ENCODE measurements at places on chromosomes 4 and X. TPM values are rescaled to one million over a fixed set of nuclear protein-coding genes. Genes with fewer than 3 reads are reported as not detected.

- DNase-seq: no peak
These were observed 384.6 kb downstream of the PPP3CA start for GRCh38 chr4:100962698-100963097.

DNA sequence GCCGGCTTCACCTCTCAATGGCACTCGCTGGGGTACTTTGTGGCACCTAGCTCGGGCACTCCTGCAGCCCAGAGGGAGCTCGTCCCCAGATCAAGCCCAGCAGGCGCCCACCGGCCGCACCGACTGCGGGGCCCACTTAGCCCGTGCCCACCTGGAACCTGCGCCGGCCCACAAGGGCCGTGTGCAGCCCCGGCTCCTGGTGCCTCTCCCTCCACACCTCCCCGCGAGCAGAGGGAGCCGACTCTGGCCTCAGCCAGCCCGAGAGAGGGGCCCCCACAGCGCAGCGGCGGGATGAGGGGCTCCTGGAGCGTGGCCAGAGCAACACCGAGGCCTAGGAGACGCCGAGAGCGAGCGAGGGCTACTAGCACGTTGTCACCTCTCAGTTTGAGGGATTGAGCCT is 82.1 kb upstream of the SHISA3 start:
- no peak for DNase-seq

DNA sequence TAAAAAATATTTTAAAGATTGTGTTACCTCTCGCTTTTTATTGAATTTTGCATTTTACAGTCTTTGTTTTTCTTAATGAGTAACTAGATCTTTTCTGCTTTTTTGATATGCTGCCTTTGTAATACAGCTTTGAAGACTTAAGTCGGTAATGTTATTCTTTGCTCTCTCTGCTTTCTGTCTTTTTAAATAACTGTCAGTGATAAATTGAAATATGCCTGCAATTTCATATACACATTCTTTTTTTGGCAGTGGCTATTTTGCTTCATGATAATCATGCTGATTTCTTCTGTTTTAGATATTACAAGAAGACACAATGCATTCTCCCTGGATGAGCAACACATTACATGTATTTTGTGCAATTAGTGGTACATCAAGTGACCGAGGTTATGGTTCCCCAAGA is 42.0 kb upstream of the IL13RA1 start:
- DNase-seq: no peak

- no peak for DNase-seq
These were observed 6.7 kb upstream of the IRAK1 start for GRCh38 chrX:154026136-154027021.

DNA sequence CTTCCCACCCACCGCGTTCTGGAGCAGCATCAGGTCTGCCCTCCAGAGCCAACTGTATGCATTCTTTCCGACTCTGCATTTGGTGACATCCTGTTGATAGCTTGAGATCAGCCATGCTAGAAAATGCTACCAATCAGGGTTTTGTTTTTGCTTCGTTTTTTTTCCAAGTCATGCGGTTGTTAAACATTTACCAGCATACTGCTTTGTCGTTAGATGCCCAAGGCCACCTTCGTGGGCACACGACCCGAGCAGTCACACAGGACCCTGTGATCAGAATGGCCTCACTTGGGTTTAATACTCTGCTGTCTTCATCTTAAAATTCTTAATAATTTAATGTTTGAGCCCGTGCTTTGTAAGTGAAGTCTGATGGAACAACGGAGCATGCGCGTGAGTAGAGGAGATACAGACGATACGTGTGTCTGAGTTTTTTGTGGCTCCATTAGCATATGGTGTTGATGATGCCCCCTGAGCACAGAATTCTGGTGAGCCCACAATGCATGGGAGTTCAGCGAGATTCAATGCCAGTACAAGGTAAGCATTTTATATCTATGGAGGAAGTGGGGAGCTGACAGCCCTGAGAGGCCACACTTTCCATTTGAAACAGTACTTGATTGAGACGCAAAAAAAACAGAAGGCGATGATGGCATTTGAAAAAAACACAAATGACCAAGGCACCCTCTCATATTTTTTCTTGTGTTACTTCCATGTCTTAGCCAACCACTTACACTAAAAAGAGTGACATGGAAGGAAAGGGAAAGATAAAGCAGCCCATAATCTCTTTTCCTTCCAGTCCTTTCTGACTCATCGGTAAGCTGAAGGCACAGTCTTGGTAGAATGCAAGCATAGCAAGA is 323.6 kb downstream of the BCOR start:
- DNase-seq: peak; percentile 64

The CISD2 gene
- total RNA-seq: 36.3 TPM

The MOB1B gene
- 15.5 TPM for total RNA-seq

The F8A3 gene
- 2.6 TPM for total RNA-seq
